Karpas-422 (cell line): ENCODE measurements at places on chromosomes 16 and 17. TPM values are rescaled to one million over a fixed set of nuclear protein-coding genes. Genes with fewer than 3 reads are reported as not detected.

GRCh38 chr17:30236297-30236624, 764 bp upstream of the SLC6A4 start:
- no peak overlapping the region for H3K4me3 ChIP-seq
- H3K36me3 ChIP-seq, result no peaks in the 10 kb centered on the region

DNA sequence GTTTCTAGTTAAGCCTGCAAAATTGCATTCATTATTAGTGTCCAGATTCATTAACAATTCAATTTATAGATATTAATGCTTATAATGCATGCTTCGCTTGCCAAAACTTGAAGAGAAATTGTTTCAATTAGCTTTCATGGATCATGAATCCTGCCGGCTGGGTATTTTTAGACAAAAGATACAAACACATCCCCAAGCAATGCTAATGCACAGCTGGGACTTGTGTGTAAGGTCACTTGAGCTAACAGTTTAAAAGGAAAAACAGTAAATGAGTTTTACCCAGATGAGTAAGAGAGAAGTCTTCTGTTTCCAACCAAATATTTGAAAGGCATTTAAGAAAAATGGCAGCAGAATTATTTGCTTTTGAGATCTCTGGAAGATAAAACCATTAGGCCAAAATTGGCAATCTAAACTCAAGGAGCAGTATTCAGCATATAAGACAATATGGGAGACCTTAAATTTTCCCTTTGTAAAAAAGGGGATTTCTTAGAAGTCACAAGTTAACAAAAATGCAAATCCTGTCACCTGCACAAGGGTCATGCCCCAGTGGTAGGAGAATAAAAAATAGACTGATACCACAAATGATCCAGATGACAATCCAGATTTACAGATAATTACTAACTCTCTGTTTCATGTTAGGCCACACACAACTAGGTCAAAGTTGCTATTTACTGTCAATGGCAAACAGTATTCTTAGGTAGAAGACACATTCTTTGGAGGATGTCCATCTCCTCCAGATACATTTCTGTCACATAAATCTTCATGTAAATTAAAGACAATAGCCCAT, 418.4 kb upstream of the PMFBP1 start:
- no peak overlapping the region for H3K27ac ChIP-seq
- DNase-seq, result no peak
- H3K27me3 ChIP-seq, result no peaks in the 10 kb centered on the region

DNA sequence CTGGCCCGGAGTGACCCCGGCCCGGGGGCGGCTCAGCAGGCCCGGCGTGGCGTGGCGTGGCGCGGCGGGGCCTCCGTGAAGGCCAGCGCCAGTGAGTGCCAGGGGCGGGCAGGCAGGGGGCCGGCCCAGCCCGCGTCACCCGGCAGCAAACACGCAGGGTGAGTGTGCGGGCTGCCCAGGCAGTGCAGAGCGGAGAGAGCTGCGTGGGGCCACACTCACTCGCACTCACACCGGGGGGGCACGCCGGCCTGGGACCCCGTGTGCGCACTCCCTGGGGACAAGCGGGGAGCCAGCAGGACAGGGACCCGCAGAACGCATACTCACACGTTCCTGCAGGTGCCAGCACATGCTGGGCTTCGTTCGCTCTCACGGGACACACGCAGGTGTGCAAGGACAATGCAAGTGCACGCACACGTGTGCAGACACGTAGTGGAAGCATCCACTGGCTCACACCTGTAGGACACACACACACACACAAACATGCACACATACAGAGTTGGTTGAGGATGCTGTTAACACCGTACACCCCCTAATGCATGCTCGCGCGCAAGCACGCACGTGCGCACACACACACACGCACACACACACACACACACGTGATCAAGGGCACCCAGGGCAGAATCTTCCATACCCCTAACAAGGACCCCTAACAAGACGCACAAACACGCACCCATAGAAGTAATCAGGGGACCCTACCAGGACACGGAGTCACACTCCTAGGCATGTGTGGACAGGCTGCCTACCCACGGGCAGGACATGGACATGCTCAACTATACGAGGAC, 7.7 kb downstream of the USP6 start:
- no peak for DNase-seq
- no peaks in the 10 kb centered on the region for H3K4me1 ChIP-seq
- H3K27ac ChIP-seq, result no peak overlapping the region
- H3K27me3 ChIP-seq, result no peaks in the 10 kb centered on the region
- H3K36me3 ChIP-seq, result no peaks in the 10 kb centered on the region
- H3K4me3 ChIP-seq, result no peak overlapping the region

DNA sequence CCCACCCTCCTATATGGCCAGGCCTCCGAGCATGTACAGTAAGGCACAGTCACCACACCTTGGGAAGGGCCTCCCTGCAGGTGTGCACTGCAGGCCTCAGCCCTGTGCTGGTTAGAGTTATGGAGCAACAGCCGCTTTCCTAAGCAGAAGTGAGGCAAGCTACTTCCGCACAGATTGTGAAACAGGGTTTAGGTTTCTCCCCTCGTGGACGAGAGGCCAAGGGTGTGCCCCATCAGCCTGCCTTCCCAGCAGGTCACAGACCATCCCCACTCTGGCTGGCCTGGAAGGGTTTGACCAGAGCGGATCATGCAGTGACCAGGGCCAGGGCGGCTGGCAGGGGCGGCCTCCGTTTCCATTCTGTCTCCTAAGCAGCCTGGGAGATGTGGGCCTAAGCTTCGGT, 4.7 kb downstream of the MSRB1 start:
- H3K4me1 ChIP-seq, result peaks cover 16% of the 10 kb centered on the region
- H3K36me3 ChIP-seq, result no peaks in the 10 kb centered on the region
- no peak for DNase-seq
- no peaks in the 10 kb centered on the region for H3K27me3 ChIP-seq

DNA sequence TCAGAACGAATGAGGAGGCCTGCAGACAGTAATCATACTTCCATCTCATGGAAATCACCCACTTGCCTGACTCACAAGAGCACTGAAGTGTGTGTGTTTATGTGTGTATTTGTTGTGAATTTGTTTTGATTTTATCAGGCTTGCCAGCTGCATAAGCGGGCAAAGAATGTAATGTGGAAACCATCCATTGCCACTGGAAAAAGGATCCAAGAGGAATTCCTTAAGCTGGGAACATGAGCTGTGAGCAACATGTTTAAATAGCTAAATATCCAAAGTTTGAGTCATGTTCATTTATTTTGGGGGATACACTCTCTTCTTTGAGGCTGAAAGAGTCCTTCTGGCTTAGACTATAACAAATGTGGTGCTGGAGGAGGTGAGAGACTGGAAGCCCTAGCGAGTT, 198.4 kb upstream of the TBX2 start:
- no peaks in the 10 kb centered on the region for H3K36me3 ChIP-seq
- H3K4me3 ChIP-seq, result no peak overlapping the region
- no peaks in the 10 kb centered on the region for H3K27me3 ChIP-seq
- H3K27ac ChIP-seq, result no peak overlapping the region
- DNase-seq, result no peak
- H3K4me1 ChIP-seq, result no peaks in the 10 kb centered on the region

GRCh38 chr16:84237994-84238750, 1.6 kb downstream of the KCNG4 start:
- no peak for DNase-seq
- no peaks in the 10 kb centered on the region for H3K36me3 ChIP-seq
- H3K27me3 ChIP-seq, result no peaks in the 10 kb centered on the region
- H3K4me3 ChIP-seq, result no peak overlapping the region
- H3K4me1 ChIP-seq, result no peaks in the 10 kb centered on the region
- no peak overlapping the region for H3K27ac ChIP-seq

GRCh38 chr17:801660-802059, 19.5 kb downstream of the MRM3 start:
- no peaks in the 10 kb centered on the region for H3K36me3 ChIP-seq
- no peak overlapping the region for H3K27ac ChIP-seq
- H3K4me3 ChIP-seq, result no peak overlapping the region
- no peak for DNase-seq
- H3K4me1 ChIP-seq, result no peaks in the 10 kb centered on the region
- no peaks in the 10 kb centered on the region for H3K27me3 ChIP-seq

DNA sequence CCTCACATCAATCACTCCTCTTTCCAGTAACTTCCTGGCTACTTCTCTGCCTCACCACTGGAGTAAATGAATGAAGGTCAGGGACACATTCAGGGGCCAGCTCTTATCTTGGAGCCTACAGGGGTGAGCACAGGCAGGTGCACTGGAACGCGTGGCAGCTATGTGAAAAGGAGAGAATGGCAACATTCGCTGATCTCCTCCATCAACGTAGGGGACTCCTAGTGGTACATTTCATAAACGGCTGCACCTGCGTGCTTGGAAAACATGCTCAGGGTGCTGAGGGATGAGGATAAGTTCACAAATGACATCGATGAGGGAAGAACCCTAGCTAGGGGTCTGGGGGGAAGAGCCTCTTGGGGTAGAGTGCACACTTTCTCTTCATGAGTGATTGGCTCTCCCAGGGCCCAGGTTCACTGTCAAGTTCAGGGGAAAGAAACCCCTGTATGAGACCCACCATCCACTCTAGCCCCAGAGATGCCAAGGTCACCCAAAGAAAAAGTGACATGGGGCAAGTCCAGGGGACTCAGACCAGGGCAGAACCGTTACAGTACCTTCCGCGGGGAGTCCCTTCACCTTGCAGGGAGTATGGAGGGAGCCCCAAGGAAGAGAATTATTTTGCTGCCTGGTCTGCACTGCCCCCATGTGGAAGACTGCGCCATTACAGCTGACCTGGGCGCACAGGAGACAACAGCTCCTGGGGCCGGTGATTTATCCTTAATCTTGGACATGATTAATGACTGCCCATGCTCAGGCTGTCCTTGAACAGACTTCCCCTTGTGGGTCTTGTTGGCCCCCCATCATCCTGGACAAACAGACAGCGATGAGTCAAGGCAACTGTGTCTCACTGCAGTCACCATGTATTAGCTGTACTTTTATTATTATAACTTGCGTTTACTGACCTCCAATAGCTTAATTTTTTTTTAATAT, 30.1 kb downstream of the VAC14 start:
- H3K27ac ChIP-seq, result no peak overlapping the region
- DNase-seq, result peak; percentile 77
- no peaks in the 10 kb centered on the region for H3K27me3 ChIP-seq
- no peaks in the 10 kb centered on the region for H3K4me1 ChIP-seq
- no peak overlapping the region for H3K4me3 ChIP-seq

GRCh38 chr16:50457423-50457822, 88.6 kb upstream of the BRD7 start:
- no peak overlapping the region for H3K4me3 ChIP-seq
- no peaks in the 10 kb centered on the region for H3K36me3 ChIP-seq

DNA sequence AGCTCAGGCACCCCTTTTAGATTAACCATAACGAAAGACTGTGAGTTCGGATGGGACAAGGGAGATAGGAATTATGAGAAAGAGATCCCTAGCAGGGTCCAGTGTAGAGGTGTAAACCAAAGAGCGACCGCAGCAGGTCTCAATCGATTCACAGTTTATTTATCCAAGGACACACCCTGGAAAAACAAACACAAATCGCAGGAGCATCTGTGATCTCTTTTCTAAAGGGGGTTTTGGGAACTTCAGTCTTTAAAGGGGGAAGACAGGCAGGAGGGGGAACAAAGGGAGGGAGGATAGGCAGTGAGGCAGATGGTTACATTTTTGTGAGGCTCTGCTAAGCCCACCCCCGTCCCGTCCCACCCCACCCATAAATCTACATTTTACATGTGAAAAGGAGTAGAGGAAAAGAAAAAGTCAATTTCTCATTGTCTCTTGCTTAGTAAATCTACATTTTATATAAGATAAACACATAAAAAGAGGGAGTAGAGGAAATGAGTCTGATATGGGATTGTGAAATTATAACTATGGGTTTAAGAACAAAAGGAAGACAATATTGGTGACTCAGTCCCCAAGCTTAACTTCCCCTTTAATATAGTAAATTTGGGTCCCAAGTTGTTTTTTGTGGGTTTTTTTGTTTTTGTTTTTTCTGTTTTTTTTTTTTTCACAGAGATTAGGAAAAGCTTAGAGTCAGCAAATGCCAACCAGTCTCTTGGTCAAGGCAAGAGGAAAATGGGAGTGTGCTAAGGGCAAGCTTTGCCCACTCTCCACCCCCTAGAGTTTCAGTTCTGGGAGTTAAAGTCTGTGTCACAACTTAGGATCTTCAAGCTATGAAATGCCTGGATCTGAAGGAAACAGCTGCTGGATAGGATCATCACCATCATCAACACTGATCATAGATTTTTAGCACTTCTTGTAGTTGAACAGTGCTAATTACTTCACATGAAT, 160.9 kb upstream of the CDH5 start:
- H3K4me1 ChIP-seq, result no peaks in the 10 kb centered on the region
- H3K27ac ChIP-seq, result no peak overlapping the region
- H3K36me3 ChIP-seq, result no peaks in the 10 kb centered on the region
- DNase-seq, result peak; percentile 28

Gene KRT26
- not detected in 2 replicates for total RNA-seq

Gene MT1E
- not detected in 2 replicates for total RNA-seq

Gene MMP28
- not detected in 2 replicates for total RNA-seq
